ENCODE measurements at places on chromosomes 7 and 10.

GRCh38 chr10:91242940-91243339, 22.5 kb downstream of the PCGF5 start:
- DNase-seq: no peak

- DNase-seq: no peak
These were observed 161.3 kb upstream of the AUTS2 start for GRCh38 chr7:69436946-69437345.

DNA sequence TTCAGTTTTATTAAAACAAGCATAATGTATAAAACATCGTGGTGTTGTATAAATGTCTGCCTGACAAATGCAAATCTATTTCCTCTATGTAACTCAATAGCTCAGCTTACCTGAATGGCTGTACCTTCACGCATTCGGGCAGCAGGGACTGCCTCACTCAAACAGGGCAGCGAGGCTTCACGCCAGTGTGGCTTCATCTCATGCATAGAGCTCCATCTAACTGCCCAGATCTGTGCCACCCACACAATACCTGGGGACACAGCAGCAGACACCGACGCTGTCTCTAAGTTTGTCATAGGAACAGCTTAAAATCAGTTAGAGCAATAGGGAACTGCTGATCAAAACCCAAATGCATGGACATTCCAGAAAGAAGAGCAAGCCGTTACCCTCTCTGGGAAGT, 182.8 kb upstream of the ANKRD30A start:
- no peak for DNase-seq

DNA sequence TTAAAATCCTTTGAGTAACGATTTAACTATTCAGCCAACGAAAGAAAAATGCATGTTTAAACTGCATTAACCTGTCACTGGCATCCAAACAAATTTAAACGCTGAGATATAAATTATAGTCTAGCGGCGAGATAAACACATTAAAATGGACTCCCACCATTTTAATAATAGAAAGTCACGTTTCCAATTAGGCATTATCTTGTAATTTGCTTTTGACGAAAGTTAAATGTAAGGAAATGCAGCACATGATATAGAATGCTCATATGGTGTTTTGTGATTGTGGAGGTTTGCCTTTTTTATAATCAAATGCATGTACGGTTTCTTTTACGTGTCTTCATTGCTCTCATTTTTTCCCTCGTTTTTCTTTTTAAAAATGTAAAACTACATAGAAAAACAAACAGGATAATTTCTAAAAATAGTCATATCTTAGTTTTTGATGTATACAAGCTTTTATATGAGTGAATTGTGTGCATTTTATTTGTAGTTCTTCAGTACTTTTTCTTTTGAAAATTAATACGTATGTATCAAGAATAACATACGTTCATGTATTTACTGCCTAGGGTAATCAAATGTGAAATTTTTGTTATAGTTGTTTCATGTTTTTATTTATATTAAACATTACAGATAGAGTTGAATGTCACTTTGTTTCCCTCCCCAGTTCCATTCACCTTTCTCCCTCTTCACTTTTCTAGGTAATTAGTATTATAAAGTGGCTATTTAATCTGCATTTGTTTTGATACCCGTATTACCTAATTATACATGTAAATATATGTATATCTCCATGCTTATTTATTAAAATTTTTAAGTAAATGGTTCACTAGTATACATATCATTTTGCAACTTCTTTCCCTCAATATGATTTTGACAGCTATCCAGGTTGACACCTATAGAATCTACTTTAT, 1.1 kb upstream of the KLF14 start:
- no peak for DNase-seq

DNA sequence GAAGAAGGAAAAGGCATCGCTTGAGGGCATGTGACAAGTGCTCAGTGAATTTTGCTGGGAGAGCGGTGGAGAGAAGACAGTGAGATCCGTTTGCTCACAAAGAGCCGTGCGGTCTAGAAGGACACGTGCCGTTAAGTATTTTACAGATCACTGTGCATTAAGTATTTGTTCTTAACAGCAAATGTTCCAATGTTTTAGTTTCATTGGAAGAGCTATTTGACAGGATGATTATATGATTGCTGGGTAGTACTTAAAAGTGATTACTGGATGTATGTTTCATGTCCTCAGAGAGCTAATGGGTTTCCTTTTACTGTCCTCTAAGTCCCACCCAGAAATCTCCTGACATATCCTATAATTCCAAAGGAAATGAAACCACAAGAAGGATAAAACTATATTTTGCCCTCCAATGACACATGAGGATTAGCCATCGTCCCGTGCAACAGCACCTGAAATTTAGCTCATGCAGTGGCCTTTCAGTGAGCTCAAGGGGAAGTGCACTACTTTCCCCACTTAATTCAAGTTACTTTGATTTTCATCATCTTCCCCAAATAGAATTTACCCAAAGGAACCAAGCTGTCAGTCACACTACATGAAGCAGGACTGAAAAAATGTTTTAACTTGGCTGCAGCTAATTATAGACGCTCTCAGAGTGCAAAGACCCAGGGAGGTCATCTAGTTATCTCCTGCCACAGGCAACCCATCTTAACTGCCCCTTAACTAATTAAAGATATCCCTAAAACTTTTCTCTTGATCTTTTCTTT, 80.3 kb downstream of the KLF6 start:
- DNase-seq: no peak

DNA sequence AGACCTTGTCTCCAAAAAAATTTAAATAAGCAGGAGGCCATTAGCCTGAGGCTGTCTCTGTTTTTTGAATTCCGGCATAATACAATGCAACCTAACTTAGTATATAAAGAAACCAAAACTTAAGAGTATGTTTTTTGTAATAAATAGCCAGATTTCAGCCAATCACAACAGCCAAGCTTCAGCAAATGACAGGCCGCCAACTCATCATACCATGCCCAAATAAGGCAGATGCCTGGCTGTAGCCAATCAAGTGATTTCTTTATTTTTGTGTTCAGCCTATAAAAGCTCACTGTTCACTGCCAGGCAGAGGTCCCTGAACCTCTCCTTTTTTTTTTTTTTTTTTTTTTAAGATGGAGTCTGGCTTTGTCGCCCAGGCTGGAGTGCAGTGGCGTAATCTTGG, 12.7 kb upstream of the PURB start:
- no peak for DNase-seq

GRCh38 chr10:117936141-117936540, 110.6 kb downstream of the RAB11FIP2 start:
- no peak for DNase-seq

DNA sequence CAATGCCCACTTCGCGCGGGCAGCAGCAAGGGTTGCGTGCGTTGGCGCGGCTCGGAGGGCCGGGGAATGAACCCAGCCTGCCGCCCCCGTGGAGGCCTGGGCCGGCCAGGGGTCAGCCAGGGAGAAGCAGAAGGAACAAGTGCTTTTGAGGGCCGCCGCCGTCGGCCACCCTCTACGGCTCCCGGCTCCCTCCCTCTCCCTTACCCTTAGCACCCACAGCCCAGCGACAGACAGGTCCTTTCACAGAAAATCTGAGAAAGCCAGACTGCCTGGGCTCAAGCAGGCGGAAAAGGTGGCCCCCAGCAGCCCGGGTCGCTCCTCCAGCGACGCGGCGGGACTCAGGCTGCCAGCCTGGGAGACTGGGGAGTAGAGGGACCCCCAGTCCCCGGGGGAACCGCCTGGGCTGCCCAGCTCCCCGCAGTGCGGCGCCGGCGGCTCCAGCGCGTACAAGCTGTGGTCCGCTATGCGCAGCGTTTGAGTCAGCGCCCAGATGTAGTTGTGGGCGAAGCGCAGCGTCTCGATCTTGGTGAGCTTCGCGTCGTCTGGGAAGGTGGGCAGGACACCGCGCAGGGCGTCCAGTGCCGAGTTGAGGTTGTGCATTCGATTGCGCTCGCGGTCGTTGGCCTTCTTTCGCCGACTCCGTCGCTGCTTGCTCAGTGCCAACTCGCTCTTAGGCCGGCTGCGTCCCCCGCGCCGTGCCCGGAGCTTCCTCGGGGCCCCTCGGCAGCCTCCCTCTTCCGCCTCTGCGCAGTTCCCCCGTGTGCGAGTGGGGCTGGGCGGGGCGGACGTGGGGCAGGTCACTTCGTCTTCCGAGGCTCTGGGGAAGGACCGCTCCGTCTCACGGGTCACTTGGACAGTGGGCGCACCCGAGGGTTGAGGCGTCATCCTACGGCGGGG, 815 bp downstream of the NEUROG3 start:
- DNase-seq: no peak

- DNase-seq: no peak
These were observed 51.3 kb upstream of the FAM3C start for GRCh38 chr7:121447243-121447910.

DNA sequence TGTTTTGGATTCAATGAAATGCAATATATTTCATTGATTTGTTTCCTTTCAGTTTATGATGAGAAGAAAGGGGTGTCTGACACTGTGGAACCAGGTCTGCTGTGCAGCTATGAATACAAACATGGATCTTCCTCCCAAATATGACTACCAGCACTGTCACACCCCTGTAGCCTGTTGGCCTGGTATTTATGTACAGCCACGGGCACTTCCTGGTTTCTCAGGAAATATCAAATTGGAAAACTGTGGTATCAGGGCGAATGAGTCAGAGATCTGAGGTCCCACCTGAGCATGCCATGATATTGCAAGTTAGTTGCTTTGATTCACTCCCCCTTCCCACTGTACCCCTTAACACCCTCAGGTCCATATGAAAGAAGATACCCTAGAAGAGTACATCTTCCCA, 87.8 kb downstream of the DNMBP start:
- no peak for DNase-seq

DNA sequence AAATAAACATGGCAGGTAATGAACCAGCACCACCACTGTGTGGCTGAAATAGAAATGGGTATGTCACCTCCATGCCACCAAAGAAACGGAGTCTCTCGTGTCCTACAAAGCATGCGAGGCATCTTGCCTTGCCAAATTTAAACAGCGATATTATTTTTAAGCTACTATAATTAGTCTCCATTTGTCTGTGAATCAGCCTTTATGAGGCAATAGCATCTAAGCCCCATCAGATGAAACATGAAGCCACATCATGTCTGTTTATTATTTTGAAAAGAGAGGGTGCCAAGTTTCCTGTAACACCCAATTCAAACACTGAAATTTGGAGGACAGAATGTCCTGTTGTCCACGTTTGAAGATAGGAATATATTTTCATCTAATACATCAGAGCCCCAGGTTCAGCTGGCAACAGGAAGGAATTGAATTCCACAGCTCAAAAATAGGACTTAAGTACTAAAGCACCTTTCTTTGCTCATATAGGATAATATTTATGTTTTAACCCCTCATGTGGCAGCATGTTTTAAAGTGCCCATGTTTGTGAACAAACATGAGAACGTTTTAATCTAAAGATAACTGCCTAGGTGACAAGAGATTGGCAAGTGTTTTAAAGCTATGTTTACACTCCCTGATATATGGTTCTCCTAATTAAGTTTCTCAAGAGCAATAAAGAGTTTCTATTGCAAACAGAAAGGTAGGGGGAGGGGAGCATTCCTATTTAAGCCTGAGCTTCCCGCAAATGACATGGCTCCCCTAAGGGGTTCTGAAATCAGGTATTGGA, 86.8 kb downstream of the SORBS1 start:
- peak; percentile 59 for DNase-seq

DNA sequence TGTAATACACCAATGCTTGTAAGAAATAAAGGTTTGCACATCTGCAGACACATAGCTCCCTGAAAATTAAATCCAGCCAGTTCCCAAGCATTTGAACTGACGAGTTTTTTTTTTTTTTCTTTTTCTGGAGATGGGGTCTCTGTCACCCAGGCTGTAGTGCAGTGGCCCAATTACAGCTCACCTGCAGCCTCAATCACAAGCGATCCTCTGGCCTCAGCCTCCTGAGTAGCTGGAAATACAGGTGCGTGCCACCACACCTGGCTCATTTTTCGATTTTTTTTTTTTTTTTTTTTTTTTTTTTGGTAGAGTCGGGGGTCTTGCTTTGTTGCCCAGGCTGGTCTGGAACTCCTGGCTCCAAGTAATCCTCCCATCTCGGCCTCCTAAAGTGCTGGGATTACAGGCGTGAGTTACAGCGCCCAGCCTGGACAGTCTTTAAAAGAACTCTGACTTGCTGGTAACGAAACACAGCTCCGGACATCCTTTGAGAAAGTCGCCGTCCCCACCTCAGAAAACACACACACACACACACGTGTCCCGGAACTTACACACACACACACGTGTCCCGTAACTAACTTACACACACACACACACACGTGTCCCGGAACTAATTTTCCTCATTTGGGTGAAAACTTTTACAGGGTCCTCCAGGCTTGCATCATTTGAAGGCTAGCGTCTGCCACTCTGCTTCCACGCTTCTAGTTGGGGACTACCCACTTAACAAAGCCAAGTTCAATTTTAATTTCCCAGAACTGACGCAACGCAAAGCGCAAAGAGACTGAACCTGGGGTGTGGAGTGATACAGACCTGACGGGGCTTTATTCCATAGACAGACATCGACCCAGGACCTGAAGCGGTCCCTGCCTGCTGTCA, 18.6 kb downstream of the OCM2 start:
- peak; percentile 3 for DNase-seq

DNA sequence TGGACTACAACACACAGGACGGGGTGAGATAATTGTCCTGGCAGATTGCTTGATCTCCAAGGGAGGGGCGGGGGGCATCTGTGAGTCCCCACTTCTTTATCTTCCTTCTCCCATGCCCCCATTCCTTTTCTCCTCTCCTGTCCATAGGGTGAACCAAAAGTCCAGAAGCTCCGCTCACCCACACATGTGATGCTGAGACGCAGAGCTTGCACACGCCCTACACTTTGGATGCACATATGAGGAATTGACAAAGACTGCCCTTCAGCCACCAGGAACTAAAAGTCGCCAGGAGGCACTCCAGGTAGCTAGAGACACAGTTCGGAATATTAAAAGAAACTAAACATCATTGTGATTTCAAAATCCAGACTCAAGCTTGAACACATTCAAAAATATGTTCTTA, 112.7 kb upstream of the FGFR2 start:
- DNase-seq: no peak

- no peak for DNase-seq
These were observed 1058.4 kb downstream of the SORCS3 start for GRCh38 chr10:105699504-105699903.

- DNase-seq: no peak
These were observed 64.9 kb downstream of the FOXL3 start for GRCh38 chr7:354597-355470.

DNA sequence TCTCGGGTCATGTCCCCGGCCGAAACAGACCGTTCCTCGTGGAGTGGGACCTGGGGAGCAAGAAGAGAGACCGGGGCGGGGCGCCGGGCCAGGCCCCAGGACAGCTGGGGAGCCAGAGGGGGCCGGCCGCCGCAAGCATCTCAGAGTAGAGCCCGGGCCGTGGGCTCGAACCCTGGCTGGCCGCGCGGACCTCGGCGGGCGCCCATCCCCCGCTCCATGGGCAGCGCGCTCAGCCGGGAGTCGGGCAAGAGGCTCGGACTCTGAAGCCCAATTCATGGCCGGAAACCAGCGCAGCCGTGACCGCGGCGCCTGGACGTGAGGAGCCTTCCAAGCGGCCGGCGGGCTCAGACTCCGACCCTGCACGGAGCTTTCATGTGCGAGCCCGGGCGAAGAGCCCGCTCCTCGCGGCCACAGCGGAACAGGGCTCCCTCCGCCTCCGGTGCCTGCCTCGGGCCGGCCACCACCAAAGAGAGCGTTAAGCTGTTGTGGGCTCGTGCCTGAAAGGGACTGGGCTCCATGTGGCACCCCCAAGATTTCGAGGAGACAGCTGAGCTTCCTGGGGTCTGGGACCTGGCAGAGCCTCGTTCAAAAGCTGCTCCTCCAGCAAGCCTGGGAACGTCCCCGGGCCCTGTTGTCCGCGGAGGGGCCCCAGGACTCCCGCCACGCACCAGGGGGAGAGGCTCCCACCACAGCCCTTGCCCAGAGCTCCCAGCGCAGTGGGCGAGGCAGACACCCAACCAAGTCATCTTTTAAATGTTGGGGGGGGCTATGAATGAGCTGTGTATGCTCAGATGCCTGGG, 757 bp upstream of the GRID1 start:
- no peak for DNase-seq

Data from renal cortex interstitium (tissue), 15 donors.